ENCODE measurements at places on chromosomes 5 and 9.

GRCh38 chr5:149235841-149236240, 35.8 kb upstream of the AFAP1L1 start:
- peak; percentile 68 for DNase-seq

DNA sequence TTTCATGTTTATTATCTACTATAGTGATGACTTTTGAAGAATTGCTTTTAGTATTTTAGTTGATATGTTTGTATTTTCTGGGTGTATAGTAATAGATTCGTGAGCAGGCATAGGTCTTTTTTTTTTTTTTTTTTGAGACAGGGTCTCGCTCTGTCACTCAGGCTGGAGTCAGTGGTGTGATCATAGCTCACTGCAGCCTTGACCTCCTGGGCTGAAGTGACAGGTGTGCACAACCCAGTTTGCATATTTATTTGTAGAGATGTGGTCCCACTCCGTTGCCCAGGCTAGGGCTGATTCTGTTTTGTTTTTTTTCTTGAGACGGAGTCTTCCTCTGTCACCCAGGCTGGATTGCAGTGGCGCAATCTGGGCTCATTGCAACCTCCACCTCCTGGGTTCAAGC, 11.9 kb downstream of the ERBIN start:
- DNase-seq = no peak

- no peak for DNase-seq
These were observed 104.5 kb upstream of the CHD1 start for GRCh38 chr5:99033014-99033900.

GRCh38 chr5:177373806-177374205, 10.4 kb upstream of the SLC34A1 start:
- DNase-seq = no peak

GRCh38 chr9:82254646-82255367, 266.2 kb downstream of the SPATA31D1 start:
- DNase-seq = no peak

GRCh38 chr5:32017692-32018367, 156.3 kb downstream of the GOLPH3 start:
- peak; percentile 20 for DNase-seq
